Fibroblast of the aortic adventitia (primary cell): ENCODE measurements at places on chromosomes 16 and 17. TPM values are rescaled to one million over a fixed set of nuclear protein-coding genes. Genes with fewer than 3 reads are reported as not detected.

CCR7 gene
- total RNA-seq = not detected in 2 replicates

TBX2 gene
- total RNA-seq = 4.1 and 20.8 TPM in 2 replicates

TMEM238L gene
- not detected in 2 replicates for total RNA-seq

TRIM65 gene
- total RNA-seq = 7.7 and 11.4 TPM in 2 replicates

HSD17B1 gene
- total RNA-seq = 0.99 and 4.7 TPM in 2 replicates

CHST4 gene
- total RNA-seq = not detected in 2 replicates

YBX2 gene
- total RNA-seq = not detected in 2 replicates

HBQ1 gene
- 0.63 TPM in 1 of 2 replicates, not detected in the other for total RNA-seq

KCNG4 gene
- not detected in 2 replicates for total RNA-seq

ACAP1 gene
- 0.72 TPM in 1 of 2 replicates, not detected in the other for total RNA-seq

FGF11 gene
- total RNA-seq = 0.36 and 1.7 TPM in 2 replicates

TBX21 gene
- not detected in 2 replicates for total RNA-seq

MT1H gene
- total RNA-seq = not detected in 2 replicates

PRSS8 gene
- total RNA-seq = not detected in 2 replicates

ZNF689 gene
- total RNA-seq = 7.0 and 8.1 TPM in 2 replicates

KRTAP9-3 gene
- total RNA-seq = not detected in 2 replicates

IRX5 gene
- total RNA-seq = 0.27 and 2.5 TPM in 2 replicates

TMEM94 gene
- 29.7 and 80.4 TPM in 2 replicates for total RNA-seq

SLC2A4 gene
- total RNA-seq = 0.18 TPM in 1 of 2 replicates, not detected in the other

TTLL6 gene
- not detected in 2 replicates for total RNA-seq

MED13 gene
- total RNA-seq = 31.0 and 68.1 TPM in 2 replicates

ST6GALNAC2 gene
- total RNA-seq = 0.63 TPM in 1 of 2 replicates, not detected in the other

CCDC200 gene
- not detected in 2 replicates for total RNA-seq

MEIOC gene
- 0.18 TPM in 1 of 2 replicates, not detected in the other for total RNA-seq

KIFC3 gene
- total RNA-seq = 23.0 and 32.8 TPM in 2 replicates

MYL11 gene
- not detected in 2 replicates for total RNA-seq

ELMO3 gene
- 0.09 and 0.33 TPM in 2 replicates for total RNA-seq

MYLK3 gene
- under 0.01 TPM in 1 of 2 replicates, not detected in the other for total RNA-seq

PABPN1L gene
- total RNA-seq = not detected in 2 replicates

KRT33B gene
- total RNA-seq = not detected in 2 replicates

SDR42E1 gene
- total RNA-seq = under 0.01 and 0.08 TPM in 2 replicates

KRT25 gene
- total RNA-seq = not detected in 2 replicates

ACSM2A gene
- not detected in 2 replicates for total RNA-seq

TNFRSF13B gene
- not detected in 2 replicates for total RNA-seq

EVI2A gene
- 9.9 and 11.0 TPM in 2 replicates for total RNA-seq

STAC2 gene
- 0.18 TPM in 1 of 2 replicates, not detected in the other for total RNA-seq
